Muscle of back (tissue), 13 donors: ENCODE measurements at places on chromosomes 6 and 20. TPM values are rescaled to one million over a fixed set of nuclear protein-coding genes. Genes with fewer than 3 reads are reported as not detected.

DNA sequence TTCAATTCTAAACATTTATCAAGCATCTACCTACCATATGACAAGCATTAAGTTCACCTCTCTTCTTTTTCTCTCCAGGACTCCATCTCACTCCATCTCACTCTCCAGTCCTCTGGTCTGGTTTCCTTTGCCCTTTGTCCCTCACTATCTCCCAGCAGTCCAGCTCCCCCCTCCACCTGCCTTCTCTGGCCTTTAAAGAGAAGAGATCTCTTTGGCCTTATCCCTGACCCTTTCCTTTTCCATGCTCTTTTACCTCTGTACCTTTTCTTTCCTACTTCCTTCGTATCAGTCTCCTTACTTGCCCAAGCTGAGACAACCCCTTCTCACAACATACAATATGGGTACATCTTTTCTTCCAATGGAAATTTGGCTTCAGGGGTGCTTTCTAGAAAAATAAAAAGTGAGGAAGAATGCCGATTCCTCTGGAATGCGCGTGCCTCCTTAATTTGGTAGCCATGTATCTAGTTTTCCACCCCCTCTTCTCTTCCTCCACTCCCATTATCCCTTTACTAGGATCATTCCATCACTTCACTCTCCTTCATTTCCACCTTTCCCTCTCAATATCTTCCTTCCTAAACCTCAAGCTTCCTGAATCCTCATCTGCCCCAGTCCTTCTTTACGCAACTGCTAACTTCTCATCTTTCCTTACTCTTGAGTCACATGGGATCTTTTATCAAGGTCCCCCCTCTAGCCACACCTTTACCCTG is 745 bp upstream of the AGPAT1 start:
- no peak for DNase-seq

DNA sequence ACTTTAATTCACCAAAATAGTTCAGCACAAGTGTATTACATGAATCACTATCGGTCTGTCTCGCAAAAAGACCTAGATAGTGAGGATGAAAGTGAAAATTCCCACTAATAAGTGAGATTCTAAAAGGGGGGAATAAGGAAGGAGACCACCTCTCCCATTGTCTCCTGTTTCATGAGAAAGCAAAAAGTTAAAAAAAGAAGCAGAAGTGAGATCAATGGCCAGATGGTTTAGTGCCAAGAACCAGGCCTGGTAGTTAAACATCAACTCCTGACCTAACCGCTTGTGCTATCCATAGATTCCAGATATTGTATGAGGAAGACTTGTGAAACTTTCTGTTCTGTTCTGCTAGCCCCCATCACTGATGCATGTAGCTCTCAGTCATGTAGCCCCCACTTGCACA is 293.0 kb downstream of the RNGTT start:
- DNase-seq: no peak

DNA sequence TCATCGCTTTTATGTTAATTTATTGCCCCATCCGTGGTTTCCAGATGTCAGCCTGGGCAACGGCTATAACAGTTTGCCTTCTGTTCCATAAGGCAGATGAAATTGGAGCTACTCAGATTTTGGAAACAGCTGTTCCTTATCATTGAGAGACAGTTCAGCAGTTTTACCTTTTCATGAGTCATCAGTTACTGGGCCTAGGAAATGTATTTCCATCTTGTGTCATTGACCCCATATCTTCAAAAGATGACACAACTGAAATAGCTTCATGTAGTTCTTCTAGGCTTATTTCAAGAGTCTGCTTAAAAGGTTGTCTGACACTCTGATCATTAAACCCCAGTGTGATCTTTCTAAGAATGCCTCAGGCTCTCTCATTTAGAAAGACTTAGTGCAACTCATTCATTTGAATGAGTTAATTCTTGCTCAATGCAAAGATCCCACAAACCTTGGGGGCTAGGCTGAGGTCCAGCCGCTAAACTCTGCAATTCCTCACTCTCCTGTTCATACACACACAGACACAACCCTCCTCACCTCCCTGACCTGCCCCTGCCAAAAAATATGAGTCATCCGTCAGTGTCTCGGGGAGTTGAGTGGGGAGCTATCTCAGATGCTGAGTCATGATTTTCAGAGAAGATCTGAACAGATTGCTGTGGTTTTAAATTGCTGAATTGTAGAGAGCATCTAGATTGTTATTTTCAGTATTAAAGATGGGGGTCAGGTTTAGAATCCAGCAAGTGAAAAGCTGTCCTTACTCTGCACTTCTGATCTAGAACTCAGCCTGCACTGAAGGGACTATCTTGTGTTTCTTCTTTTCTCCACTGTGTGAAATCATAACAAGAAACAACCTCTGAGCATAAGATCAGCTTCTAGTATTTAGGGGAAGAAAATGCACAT is 61.8 kb downstream of the RPP40 start:
- peak; percentile 40 for DNase-seq

- DNase-seq: no peak
Measured at GRCh38 chr6:13423252-13423651, 64.1 kb downstream of the GFOD1 start.

DNA sequence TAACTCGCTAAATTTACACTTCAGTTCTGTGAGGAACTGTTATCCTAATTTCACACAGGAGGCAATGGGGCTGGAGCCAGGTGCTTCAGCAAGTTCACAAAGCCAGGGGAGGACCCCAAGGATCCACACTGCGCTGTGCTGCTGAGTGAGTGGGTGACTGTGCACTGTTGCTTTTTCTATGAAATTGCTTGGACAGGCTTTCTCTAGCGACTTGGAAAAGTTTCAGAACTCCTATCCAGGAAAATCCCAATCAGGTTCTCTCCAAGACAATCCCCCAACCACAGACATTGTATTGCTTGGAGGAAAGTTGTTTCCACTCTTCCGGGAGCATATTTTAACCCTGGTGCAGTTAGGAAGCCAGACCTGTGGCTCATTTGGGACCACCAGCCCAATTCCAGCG is 175.9 kb upstream of the CST7 start:
- DNase-seq: no peak

DNA sequence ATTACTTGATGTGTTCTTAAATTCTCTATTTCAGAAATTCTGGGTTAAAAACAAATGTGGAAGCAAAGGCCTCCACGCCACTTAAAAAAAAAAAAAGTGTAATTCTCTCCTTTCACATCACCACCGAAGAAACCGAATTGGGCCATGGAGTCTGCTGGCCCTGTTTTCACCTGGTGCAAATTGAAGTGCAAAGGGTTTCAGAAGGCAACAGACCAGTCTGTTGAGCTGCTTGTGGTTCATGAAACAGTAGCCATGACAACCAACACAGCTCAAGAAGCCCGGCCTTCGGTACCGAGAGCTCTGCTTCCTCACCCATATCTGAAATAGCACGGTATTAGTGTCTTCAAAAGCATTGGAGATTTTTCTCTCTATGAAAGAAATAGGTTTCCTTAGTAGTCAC is 63.1 kb downstream of the GMPR start:
- no peak for DNase-seq

The KIAA0408 gene
- 14.5 TPM for polyA plus RNA-seq

The COL12A1 gene
- 414 TPM for polyA plus RNA-seq

The ELOVL4 gene
- polyA plus RNA-seq: 4.6 TPM

The ALDH5A1 gene
- polyA plus RNA-seq: 6.2 TPM

The CRIP3 gene
- polyA plus RNA-seq: 0.58 TPM
